ENCODE measurements at places on chromosomes 5 and 9.

DNA sequence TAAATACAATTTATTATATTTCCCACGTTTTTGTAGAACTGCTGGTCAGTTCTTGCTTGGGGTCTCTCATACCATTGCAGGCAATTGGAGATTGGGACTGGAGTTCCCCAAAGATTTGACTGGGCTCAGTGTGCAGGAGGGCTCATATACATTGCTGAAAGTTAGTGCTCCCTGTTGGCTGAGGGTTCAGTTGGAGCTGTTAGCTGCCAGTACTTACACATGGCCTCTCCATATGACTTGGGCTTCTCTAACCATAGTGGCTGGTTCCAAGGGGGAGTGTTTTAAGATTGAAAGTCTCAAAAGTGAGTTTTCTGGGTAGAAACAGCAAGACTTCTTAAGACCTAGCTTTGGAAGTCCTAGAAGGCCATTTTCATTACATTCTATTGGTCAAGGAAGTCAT is 102.9 kb downstream of the MAN2A1 start:
- no peak for DNase-seq

DNA sequence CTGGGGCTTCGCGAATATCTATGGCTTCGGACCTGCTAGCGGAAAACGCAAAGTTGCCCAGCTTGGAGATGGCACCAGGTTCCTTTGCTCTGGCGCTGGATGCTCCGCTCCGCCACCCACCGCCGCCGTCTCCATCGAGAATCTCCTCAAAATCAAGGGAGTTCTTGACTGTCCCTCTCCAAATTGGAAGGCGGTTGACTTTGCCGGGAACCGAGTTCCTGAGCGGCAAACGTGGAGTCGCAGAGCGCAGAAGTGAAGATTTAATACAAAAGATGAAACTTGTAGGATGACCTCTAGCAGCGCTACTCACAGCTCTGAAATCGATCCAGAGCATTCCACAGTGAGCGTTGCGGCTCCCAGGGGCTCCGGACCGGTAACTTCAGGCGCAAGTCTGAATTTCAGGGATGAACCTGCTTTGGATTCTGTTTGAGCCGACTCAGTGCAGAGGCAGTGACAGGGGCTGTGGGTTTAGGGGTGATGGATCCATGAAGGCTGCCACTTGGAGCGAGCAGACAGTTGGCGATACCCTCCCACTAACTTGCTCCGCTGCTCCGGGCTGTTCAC is 1641.5 kb upstream of the C9orf72 start:
- no peak for DNase-seq

GRCh38 chr9:12680341-12680740 is 12.8 kb upstream of the TYRP1 start:
- no peak for DNase-seq

- no peak for DNase-seq
Observed at GRCh38 chr9:81562231-81563019, 126.9 kb downstream of the TLE1 start.

GRCh38 chr9:99699396-99699795 is 122.3 kb upstream of the NR4A3 start:
- DNase-seq = no peak

DNA sequence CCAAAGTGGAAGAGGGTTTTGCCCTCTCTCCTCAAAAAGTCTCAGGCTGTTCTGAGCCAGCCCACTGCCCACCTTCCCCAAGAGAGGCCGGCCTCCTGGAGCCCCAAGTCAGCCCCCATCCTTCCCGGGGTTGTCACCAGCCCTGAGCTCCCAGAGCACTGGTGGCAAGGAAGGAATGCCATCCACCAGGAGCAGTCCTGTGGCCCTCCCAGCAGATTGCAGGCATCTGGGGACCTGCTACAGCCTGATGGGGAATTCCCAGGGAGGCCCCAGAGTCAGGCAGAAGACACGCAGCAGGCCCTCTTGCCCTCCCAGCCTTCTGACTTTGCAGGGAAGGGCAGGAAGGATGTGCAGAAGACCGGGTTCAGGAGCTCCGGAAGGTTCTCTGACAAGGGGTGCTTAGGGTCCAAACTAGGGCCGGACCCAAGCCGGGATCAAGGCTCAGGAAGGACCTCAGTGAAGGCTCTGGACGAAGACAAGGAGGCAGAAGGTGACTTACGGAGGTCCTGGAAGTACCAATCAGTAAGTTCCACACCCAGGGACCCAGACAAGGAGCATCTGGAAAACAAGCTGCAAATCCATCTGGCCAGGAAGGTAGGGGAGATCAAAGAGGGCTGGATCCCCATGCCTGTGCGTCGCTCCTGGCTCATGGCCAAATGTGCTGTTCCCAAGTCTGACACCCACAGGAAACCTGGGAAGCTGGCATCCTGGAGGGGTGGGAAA is 3.7 kb downstream of the SPATA31E1 start:
- DNase-seq = no peak

- no peak for DNase-seq
Observed at GRCh38 chr5:102375272-102375671, 79.2 kb upstream of the SLCO4C1 start.

GRCh38 chr5:52692606-52693005 is 95.1 kb upstream of the ITGA1 start:
- DNase-seq = no peak

DNA sequence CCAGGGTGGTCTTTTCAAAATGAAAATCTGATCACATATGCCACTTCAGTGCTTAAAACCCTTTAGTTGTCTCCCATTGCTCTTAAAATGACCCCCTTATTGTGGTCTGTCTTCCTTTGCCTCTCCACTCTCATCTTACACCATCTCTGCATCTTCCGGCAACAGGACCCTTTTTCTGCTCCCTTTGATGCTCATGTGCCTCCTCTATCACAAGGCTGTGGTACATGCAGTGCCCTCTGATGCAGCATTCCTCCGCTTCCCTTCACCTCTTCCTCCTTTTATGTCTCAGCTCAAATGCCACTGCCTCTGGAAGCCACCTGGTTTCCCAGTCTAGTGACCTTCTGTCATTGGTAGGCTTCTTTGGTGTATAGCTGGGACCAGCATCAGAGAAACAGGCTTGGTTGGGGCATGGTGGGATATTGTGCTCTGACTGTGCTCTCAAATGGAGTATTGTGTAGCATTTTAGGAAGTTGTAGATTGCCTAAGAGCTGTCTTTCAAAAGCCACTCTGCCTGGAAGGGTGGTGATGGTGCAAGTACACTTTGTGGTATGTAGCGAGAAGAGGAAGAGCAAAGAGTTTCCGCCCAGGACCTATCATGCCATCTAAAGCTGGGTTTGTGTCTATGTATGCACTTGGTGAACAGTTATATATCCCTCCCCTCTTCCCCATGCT is 28.1 kb downstream of the ARHGAP26 start:
- DNase-seq = no peak

- no peak for DNase-seq
Observed at GRCh38 chr9:85246541-85246940, 495.2 kb downstream of the AGTPBP1 start.

DNA sequence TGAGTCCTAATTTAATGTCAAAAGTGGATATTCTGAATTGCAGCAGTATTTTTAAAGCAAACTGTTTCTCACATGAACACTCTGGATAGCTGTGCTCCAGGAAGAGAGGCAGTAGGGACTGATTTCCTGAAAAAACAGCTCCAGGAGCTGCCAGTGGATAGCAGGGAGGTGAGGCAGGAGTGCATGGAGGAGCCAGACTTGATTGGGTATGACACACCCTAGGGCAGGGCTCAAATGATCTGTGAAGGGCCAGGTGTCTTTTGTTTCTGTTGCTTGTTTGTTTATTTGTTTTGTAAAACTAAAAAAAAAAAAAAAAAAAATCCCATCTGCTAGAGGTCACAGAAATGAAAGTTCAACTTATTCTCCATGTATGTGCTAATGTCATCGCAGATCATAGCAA is 83.4 kb downstream of the ADRB2 start:
- no peak for DNase-seq

DNA sequence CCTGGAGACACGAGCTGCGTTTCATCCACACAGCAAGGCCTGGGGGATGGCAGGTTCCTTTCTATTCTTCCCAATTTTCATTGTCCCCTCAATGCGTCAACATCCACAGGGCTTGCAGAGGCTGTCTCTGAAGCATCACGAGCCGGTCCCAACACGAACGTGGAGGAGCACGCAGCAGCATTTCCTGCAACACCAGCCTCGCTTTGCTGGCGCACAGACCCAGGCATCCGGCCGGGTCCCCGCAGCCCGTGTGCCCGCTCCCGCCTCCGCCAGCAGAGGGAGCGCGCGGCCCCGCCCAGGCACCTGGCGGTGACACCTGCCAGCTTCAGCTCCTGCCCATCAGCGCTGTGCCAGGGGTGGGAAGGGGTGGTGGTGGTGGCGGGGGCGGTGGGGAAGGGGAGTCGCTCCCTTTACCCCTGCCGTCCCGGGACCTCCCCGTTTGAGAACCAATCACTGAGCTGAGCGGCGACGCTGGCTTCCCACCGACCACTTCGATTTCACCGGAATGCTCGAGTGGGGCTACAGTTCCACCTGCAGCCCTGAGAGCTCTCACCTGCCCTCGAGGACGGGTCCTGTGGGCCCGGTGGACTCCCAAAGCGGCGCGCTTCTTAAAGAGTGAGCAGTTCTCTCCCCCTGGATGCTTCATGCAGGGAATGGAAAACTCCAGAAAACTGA is 464.5 kb downstream of the ICE1 start:
- no peak for DNase-seq

DNA sequence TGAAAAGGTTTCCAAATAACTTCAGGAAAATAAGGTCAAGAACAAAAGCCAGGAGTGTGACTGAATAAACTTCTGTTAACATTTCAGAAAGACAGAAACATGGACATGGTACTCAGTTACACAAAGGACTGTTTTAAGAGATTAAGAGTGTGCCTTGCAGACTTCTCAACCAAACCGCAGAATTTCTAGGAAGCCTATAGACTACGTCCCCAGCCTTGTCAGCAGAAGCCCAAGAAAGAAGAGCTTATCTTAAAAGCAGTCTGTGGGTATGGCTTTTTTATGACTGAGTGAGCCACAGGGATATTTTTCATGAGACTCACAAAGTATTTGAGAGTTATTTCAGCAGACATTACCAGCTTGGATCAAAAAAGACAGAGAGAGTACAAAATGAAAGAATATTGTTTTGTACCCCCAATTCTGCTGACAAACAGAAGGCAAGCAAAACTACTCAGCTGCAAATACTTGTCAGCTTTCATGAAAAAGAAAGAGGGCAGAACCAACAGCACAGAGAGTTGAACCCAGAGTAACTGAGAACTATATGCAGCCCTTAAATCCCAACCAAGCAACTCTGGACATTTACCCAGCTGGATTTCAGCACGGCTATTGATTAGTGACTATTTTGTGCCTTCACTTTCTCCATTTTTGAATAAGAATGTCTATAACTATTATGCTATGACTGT is 711.0 kb upstream of the CTNND2 start:
- no peak for DNase-seq

GRCh38 chr5:98774192-98775033 is 950 bp downstream of the RGMB start:
- DNase-seq = peak; percentile 42

DNA sequence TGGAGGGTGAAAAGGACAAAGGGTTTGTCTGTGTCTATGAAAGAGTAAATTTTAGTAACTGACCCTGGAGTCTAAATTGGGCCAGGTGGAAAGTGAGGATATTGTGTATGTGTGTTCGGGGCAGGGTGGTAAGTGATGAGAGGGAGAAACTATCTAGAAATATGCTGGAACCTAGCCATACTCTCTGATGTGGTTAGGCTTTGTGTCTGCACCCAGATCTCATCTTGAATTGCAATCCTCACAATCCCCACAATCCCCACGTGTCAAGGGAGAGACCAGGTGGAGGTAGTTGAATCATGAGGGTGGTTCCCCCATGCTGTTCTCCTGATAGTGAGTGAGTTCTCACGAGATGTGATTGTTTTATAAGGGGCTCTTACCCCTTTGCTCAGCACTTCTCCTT is 60.6 kb downstream of the COMMD10 start:
- DNase-seq = no peak

GRCh38 chr9:132794730-132795380 is 83.2 kb downstream of the AK8 start:
- DNase-seq = no peak

DNA sequence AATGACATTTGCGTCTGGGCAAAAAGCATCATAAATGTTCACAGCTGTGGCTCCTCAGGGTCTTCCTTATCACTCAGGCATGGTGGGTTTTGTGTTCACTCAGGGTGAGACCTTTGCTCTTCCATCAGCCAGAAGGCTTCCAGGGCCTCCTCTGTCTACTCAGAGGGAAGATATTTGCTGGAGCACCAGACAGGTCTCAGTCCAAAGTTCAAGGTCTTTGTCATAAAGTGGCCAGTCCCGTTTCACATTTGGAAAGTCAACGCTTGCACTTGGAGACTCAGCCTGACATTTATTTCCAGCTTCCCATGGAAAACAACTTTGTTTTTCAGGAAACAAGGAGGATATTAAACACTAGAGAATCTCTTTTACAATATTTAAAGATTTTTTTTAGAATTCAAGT is 12.2 kb upstream of the CARTPT start:
- no peak for DNase-seq

DNA sequence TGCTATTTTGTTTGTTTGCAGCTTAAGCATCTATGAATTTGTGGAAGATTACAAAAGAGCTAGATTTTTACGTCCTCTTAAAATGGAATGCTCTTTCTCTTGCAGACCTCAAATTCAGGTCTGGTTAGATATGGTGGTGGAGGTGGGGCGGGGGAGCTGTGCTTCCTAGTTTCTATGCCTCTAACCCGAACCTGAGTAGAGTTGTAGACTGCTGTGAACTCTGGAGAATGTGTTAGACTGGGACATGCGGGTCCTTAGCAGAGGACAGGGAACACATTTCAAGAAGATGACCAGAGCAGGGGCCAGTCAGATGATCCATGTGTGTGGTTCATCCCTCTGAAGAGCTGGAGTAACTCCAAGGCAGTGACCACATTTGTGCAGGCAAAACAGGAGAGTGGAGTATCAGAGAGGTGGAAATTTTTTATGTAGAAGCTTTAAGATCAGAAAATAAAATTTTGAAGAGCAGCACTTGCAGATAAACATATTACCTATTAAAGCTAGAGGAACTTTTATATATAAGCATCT is 154.9 kb downstream of the FAM174A start:
- DNase-seq = no peak

- DNase-seq = no peak
Observed at GRCh38 chr9:14183001-14183400, 130.9 kb downstream of the NFIB start.

- DNase-seq = no peak
Observed at GRCh38 chr5:65480306-65480865, 1.3 kb downstream of the ADAMTS6 start.

- DNase-seq = no peak
Observed at GRCh38 chr5:154203798-154204578, 13.5 kb downstream of the GALNT10 start.

GRCh38 chr5:130136300-130136699 is 232.0 kb downstream of the CHSY3 start:
- DNase-seq = no peak

Measured in activated T-cell treated with anti-CD3 and anti-CD28 coated beads for 4 hours (primary cell).